ENCODE measurements at places on chromosomes 2 and 18.

- no peak for ATAC-seq
These were observed 54.5 kb upstream of the NPAS2 start for GRCh38 chr2:100765481-100765880.

GRCh38 chr2:16072638-16073290 lies 132.4 kb downstream of the MYCN start:
- no peak for ATAC-seq

GRCh38 chr2:113861740-113862139 lies 28.1 kb upstream of the ACTR3 start:
- ATAC-seq = no peak

GRCh38 chr2:168201584-168202116 lies 45.7 kb downstream of the STK39 start:
- peak; percentile 56 for ATAC-seq

- peak; percentile 74 for ATAC-seq
These were observed 171.1 kb upstream of the UNC80 start for GRCh38 chr2:209600341-209601171.

GRCh38 chr18:59198215-59198614 lies 21.7 kb upstream of the GRP start:
- no peak for ATAC-seq

Data from motor neuron (in vitro differentiated cells).